Dermis microvascular lymphatic vessel endothelial cell (primary cell): ENCODE measurements at places on chromosomes 3 and 15. TPM values are rescaled to one million over a fixed set of nuclear protein-coding genes. Genes with fewer than 3 reads are reported as not detected.

- no peak for DNase-seq
Observed at GRCh38 chr3:57772251-57772650, 16.1 kb downstream of the SLMAP start.

DNA sequence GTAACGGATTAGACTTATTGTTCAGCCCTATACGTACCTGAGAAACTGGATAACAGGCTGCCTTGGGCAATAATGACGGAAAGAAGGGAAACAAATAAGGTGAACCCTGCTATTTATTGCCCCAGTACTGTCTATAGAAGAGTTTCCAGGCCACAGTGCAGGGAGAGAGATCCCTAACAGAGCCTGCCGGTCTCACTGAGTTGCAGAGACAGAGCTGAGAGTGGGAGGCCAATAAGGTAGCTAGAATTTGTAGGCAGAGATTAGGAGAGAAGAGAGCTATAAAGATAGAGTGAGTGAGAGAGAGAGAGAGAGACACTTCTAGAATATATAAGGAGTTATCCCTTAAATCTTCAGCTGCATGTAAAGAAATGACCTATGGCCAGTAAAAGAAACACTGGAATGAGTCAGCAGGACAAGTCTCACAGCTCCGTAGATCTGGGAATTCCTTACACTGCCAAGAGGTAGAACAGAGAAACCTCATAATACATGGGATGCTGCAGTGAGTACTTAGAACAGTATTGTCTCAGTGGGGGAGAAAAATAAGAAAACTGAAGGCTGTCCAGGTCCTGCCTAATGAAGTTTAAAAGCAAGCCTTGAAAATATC, 51.8 kb downstream of the ST3GAL6 start:
- no peak for DNase-seq

GRCh38 chr3:156016902-156017301, 103.5 kb upstream of the KCNAB1 start:
- DNase-seq, result no peak

- DNase-seq, result no peak
Observed at GRCh38 chr3:16239086-16239770, 25.5 kb downstream of the DPH3 start.

GRCh38 chr3:168722091-168722490, 626.4 kb upstream of the GOLIM4 start:
- no peak for DNase-seq

- DNase-seq, result no peak
Observed at GRCh38 chr3:148280623-148281242, 417.0 kb upstream of the AGTR1 start.

- no peak for DNase-seq
Observed at GRCh38 chr15:101213147-101213546, 38.7 kb downstream of the CHSY1 start.

DNA sequence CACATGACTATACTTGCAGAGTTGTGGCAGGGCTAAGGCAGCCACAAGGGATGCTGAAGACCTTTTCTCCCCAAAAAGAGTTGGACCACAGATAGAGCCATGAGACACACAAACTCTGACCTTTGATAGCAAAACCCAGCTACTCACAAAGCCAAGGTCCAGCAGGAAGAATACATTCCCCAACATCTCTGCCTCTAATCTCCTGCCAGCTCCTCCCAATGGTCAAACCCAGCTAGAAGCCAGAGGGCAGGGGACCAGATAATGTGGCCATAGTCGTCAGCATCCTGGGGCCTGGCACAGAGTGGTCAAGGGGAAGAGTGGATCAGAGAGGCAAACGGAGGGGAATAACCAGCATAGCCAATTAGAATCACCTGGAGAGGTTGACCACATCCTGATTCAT, 28.2 kb downstream of the SLC6A1 start:
- DNase-seq, result no peak

- DNase-seq, result no peak
Observed at GRCh38 chr15:70037292-70037640, 60.5 kb downstream of the TLE3 start.

DNA sequence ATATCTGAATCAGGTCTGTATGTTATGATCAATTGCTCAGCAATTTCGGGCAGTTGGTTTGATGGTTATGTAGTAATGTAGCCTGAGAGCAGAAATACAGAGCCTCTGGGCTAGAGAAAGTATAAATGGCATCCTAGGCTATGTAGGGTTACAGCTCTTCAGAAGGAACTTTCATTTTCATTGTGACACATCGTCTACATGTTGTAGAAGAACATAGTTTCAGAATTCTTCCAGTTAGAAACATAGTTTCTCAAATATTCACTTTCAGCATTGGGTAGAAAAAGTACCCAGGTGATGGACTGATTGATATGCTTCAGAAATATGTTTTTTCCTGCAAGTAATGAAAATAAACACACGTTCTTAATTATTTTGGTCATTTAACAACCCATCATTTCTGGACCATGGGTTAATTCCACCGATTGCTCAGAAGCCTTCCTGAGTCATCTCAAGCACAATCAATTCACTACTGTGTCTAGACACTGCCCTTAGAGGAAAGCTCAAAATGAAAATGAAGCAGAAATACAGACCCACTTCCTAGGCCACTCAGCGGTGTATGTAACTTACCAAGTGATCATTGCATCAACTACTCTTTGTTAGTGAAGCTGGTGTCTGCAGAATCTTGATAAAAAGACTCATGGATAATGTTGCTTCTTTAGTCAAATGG, 88.8 kb upstream of the TSEN2 start:
- DNase-seq, result no peak

Gene CPNE9
- total RNA-seq, result not detected in 2 replicates

Gene PLCB2
- total RNA-seq, result under 0.01 TPM in 1 of 2 replicates, not detected in the other

Gene OR4F6
- not detected in 2 replicates for total RNA-seq

Gene SLC12A1
- total RNA-seq, result not detected in 2 replicates

Gene COLQ
- total RNA-seq, result 0.39 and 1.9 TPM in 2 replicates

Gene TNFAIP8L3
- total RNA-seq, result 91.5 and 154 TPM in 2 replicates
